ENCODE measurements at places on chromosomes 6 and 20.

GRCh38 chr6:34657307-34657978, 39.1 kb downstream of the ILRUN start:
- peak; percentile 88 for DNase-seq

DNA sequence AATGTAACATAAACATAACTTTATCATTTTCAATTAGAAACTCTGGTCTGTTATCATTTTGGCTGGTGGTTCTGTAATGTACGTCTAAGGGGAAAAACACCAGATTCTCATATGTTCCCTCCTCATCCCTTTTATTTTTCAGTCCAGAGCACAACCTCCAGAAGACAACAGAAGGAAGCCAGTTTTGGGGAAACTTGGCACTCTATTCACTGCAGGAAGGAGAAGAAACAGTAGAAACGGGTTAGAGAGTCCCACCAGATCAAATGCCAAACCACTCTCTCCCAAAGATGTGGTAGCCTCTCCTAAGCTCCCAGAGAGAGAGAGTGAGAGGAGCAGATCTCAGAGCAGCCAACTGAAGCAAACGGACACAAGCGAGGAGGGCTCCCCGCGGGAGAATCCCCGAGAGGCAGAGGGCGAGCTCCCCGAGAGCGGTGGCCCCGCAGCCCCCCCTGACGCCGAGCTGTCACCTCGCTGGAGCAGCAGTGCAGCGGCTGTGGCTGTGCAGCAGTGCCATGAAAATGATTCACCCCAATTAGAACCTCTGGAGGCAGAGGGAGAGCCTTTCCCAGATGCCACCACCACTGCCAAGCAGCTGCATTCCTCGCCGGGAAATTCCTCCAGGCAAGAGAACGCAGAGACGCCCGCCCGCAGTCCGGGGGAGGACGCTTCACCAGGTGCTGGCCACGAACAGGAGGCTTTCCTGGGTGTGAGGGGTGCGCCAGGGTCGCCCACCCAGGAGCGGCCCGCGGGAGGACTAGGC, 117.8 kb downstream of the RTN4IP1 start:
- peak; percentile 76 for DNase-seq

DNA sequence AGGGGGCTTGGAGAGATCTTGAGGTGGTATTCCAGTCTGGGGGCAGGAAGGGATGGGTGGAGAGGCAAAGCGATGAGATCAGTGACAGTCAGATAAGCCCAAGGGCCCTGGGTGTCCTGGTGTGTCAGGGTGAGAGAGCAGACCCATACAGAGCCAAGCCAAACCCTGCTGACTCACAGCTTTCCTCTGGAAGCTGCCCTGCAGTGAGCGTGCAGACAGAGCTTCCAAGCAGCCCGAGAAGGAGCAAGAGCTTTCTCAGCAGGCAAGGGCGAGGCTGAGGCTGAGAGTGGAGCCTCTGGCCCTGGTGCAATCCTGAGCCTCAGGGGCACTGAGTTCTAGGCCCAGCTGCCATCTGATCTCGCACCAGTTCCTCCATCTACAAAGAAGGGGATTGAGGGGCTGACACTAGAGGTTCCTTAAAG, 91.1 kb upstream of the HIVEP1 start:
- peak; percentile 96 for DNase-seq

- no peak for DNase-seq
Measured at GRCh38 chr20:32924781-32925180, 66.1 kb downstream of the EFCAB8 start.

DNA sequence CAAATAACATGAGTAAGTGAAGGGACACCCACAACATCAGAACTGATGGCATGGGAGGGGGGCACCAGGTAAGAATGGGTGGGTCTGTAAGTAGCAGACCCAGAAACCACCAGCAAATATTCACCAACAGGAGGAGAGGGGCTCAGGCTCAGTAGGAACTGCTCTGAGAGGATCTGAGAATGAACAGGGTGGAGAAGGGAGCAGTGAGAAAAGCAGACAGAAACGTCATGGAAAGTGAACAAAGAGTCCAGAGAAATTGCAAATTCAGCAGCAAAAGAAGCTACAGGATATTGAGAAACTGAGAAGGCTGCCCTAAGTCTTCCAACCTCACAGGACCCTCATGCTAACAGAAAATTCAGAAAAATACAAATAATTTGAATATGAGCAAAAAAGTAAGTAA, 121.3 kb downstream of the KIF16B start:
- DNase-seq, result no peak

- DNase-seq, result peak; percentile 84
Measured at GRCh38 chr6:45718871-45719270, 296.8 kb downstream of the CLIC5 start.

DNA sequence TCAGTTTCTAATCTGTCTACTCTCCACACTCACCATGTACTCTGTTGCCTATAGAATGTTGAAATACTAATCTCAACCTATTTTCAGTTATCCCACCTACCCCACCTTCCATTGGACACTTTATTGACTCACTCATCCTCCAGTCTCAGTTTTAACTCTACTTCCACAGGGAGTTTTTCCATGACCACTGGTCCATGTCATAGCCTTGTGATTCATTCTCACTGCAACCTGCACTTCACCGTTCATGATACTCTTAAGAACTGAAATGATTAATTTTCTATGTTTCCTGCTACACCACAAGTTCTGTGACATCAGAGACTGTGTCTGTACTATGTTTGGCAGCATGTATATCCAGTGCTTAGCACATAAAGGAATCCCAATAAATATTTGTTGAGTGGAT, 122.8 kb upstream of the HSF2 start:
- no peak for DNase-seq

GRCh38 chr6:163490826-163491577, 76.5 kb downstream of the QKI start:
- DNase-seq, result peak; percentile 48

GRCh38 chr20:18048176-18048575, 9.5 kb downstream of the OVOL2 start:
- no peak for DNase-seq

DNA sequence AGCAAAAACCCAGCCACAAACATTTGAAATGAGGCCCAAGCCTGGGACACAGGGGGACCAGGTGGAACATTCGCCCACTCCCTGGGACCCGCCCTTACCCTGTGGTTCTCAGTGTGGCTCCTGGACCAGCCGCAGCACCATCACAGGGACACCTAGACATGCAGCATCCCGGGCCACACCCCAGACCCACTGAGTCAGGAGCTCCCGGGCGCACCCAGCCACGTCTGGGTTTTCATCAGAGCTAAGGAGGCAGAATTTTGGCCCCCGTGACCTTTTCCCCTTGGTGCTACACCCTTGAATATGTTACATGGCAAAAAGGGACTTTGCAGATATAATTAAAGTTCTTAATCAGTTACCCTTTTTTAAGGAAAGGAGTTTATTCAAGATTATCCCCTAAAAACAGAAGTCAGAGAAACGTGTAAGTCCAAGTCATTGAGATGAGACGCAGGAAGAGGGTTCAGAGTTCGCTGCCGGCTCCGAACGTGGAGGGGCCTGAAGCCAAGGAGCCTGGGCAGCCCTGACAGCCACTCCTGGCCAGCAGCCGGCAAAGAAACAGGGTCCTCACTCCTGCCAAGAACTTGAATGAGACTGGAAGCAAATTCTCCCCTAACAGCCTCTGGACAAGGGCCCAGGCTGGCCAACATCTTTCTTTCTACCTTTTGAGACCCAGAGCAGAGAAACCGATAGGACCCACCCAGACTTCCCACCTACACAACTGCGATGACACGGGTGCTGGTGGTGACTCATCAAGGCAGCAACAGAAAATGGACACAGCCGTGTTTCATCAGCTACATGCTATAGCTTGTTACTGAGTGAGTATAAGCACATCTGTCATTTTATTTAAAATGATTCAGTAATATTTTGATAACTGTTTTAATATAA, 25.3 kb downstream of the BFSP1 start:
- DNase-seq, result peak; percentile 61

- no peak for DNase-seq
Measured at GRCh38 chr6:169396554-169397163, 143.0 kb upstream of the THBS2 start.

DNA sequence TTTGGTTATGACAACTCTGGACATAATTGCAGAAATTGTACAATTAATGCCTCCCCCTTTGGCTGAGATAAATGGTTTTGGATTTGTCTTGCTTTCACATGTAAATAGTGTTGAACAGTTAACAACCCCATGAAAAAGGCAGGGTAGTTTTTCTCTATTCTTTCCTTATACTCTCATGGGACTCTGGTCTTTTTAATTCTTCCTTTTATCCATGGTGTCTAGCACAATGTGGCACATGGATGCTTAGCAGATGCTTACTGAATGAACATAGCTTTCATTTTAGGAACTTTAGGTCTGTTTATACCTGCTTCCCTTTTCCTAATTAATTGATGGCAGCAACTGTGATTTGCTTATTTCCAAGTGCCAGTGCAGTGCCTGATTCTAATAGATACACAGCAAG, 75.6 kb downstream of the NCOA3 start:
- no peak for DNase-seq

- no peak for DNase-seq
Measured at GRCh38 chr6:46370622-46371021, 120.6 kb downstream of the RCAN2 start.

GRCh38 chr20:32052778-32053362, 828 bp downstream of the HCK start:
- DNase-seq, result no peak

- no peak for DNase-seq
Measured at GRCh38 chr20:36313926-36314325, 7.8 kb downstream of the DLGAP4 start.

- peak; percentile 53 for DNase-seq
Measured at GRCh38 chr6:155187106-155187505, 76.7 kb upstream of the CLDN20 start.

GRCh38 chr20:50558483-50558925, 48.3 kb downstream of the PTPN1 start:
- DNase-seq, result peak; percentile 94

GRCh38 chr20:4304601-4305000, 289.2 kb upstream of the RNF24 start:
- DNase-seq, result no peak

- DNase-seq, result peak; percentile 87
Measured at GRCh38 chr6:142378138-142378875, 76.5 kb downstream of the ADGRG6 start.

DNA sequence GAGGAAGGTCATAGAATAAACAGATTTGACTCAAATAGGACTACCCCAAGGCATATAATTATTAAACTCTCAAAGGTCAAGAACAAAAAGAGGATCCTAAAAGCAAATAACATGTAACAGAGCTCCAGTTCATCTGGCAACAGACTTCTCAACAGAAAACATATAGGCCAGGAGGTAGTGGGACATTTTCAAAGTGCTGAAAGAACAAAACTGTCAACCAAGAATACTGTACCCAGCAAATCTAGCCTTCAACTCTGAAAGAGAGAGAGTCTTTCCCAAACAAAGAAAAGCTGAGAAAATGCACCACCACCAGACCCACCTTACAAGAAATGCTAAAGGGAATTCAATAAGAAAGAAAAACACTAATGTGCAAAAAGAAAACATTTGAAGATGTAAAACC, 11.9 kb downstream of the NQO2 start:
- DNase-seq, result no peak

GRCh38 chr6:166027761-166028160, 139.9 kb downstream of the TBXT start:
- peak; percentile 40 for DNase-seq

GRCh38 chr20:461254-462198, 807 bp downstream of the TBC1D20 start:
- DNase-seq, result peak; percentile 71

DNA sequence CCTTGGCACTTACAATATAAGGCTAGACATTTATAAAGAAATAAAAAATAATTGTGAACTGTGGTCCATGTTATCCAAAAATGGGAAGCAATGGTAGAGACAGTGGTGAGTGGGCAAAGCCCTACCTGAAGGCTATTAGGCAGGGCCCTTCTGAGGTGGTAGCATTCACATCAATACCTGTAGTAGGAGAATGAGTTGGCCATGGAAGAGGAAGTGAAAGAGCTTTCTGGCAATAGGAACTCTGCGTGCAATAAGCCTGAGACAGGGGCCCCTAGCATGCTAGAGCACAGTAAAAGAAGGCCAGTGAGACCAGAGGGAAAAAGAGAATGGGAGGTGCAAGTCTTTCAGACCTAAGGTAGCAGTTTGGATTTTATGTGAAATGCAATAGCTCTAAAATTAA, 754.5 kb downstream of the PTPRT start:
- DNase-seq, result no peak

DNA sequence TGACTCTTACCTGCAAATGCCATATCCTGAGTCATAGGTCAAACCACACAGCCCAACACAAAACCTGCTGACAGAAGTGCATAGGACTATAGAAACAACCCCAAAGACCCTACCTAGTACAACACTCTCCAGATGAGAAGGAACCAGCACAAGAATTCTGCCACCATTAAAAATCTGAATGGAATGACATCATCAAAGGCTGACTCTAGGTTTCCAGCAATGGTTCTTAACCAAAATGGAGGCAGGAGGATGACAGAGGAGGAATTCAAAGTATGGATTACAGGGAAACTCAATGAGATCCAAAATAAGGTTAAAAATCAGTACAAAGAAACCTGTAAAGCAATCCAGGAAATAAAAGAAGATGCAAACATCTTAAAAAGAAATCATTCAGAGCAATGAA, 31.2 kb downstream of the OR14J1 start:
- DNase-seq, result no peak

DNA sequence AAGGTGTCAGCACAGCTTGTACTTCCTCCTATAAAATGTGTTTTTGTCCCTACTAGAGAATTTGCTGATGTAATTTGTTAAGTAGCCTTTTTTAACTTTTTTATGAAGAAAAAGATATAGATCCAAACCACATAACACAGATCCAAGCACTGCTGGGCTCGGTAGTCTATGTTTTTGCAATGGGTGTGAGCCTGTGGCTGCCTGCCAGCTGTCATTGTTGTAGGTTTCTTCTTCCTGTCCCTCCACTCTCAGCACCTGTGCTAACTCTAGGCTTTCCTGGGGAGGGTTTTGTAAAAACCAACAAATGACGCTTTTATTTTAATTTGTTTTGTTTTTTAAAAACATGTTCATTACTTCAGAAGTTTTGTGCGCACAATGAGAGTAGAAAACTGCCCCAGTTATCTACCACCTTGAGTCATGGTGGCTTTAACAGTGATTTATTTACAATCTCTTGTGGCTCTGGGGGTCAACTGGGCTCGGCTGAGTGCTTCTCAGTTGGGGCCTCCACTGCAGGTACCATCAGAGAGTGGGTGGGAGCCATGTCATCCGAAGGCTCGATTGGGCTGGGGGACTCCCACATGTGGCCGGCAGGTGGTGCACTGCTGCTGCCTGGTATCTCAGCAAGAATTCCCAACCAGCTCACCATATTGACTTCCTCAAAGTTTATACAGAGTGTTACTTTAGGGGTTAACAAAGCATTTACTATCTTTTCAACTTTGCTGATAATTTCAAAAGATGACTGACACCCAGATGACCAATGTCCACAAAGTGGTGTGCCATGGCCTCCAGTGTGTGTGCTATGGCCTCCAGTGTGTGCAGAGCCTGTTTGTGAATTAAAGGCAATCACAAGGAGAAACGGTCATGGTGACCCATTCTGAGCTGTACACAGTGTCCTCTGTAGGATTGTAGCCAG, 3.0 kb upstream of the CCR6 start:
- no peak for DNase-seq

GRCh38 chr6:131331151-131331550, 195.9 kb downstream of the AKAP7 start:
- DNase-seq, result no peak

All from EH (cell line).